Activated CD4-positive, alpha-beta T cell treated with anti-CD3 and anti-CD28 coated beads, Interleukin-2, amount 10 ng/mL, durations not matched to agents 7 days and 5 days (primary cell): ENCODE measurements at places on chromosomes 6 and 20.

- no peak overlapping the region for H3K4me3 ChIP-seq
- H3K27ac ChIP-seq, result no peak overlapping the region
- H3K27me3 ChIP-seq, result no peaks in the 10 kb centered on the region
- DNase-seq, result no peak
These were observed 305.0 kb upstream of the KCNQ5 start for GRCh38 chr6:72316675-72317380.

DNA sequence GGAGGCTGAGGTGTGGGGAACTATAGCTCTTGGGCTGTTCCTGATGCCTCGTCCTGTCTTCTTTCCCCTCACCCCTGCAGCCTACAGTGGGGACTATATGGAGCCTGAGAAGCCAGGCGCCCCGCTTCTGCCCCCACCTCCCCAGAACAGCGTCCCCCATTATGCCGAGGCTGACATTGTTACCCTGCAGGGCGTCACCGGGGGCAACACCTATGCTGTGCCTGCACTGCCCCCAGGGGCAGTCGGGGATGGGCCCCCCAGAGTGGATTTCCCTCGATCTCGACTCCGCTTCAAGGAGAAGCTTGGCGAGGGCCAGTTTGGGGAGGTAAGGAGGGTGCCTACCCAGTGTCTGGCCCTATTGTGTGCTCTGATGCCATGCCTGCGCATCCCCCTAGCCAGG lies 11.5 kb upstream of the GTF2H4 start:
- H3K27ac ChIP-seq, result no peak overlapping the region
- no peak overlapping the region for H3K4me3 ChIP-seq
- no peaks in the 10 kb centered on the region for H3K36me3 ChIP-seq
- H3K4me1 ChIP-seq, result no peaks in the 10 kb centered on the region

DNA sequence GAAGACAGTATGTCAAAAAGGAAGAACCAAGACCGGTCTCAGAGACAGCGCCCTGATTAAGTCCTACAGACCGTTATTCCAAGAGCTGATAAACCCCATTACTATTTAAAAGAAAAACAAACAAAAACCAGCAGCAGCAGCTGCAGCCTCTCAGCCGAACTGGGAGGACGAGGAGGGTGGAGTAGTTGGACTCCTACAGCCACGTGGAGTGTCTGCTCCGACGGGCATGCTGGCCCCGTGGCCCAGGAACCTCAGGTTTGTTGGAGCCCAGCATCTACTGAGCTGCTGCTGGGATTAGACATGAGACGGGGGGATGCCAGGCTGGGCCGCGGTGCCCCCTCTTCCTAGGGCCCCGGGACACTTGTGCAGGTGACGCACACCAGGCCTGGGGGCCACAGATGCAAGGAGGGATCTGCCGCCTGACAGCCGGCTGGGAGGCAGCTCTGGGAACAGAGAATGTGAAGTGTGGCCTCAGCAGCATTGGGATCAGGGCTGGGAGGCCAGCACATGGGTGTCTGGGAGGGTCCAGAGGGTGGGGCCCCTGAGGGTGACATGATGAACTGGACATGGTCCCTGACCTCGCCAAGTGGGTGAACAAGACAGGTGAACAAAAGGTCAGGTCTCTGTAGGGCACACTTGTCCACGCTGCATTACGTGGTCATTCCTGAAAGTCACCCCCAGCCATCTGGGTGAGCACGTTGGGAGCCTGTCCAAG lies 2.9 kb upstream of the ZBTB46 start:
- DNase-seq, result no peak
- H3K27me3 ChIP-seq, result peaks cover 36% of the 10 kb centered on the region
- H3K27ac ChIP-seq, result no peak overlapping the region

DNA sequence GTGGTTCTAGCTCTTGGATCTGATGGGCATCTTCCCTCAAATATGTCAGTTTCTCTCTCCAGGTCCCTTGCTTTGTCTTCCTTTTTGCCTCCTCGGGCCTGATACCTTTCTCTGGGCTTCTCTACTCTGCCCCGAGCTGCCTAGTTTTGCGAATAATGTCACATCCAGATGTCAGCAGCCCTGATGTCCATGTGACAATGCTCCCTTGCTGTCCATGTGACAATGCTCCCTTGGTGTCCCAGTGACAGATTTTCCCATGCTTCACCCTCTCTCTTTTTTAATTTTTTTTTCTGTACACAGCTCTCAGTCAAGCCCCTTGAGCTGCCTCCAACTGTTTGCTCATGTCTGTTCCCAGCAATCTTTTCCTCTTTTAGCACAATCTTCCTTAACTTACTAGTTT lies 6.4 kb downstream of the TRAF3IP2 start:
- H3K36me3 ChIP-seq, result peaks cover 13% of the 10 kb centered on the region
- H3K4me3 ChIP-seq, result no peak overlapping the region
- no peak overlapping the region for H3K27ac ChIP-seq
- H3K27me3 ChIP-seq, result no peaks in the 10 kb centered on the region
- peaks cover 29% of the 10 kb centered on the region for H3K4me1 ChIP-seq
- DNase-seq, result no peak

GRCh38 chr20:63351811-63352591 lies 9.1 kb downstream of the CHRNA4 start:
- no peaks in the 10 kb centered on the region for H3K4me1 ChIP-seq
- H3K36me3 ChIP-seq, result peaks cover 3% of the 10 kb centered on the region
- no peak overlapping the region for H3K4me3 ChIP-seq
- DNase-seq, result no peak

DNA sequence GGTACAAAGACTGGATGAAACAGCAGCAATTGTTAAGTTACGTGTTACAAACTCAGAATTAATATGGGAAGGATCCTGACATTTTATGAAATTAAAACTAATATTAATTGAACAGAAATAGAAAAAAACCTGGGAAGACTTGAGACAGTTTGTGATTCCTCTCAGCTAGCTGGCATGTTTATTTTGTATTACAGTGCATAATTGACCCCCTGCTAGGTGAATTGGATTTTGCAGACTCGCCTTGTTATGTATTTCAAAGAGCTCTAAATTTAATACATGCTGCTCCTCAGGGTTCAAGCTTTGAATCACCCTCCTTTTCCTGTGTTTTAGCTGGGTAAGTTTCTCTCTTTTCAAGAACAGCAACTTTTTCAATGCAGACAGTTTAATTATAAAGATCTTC lies 339.4 kb downstream of the PLCB1 start:
- no peaks in the 10 kb centered on the region for H3K36me3 ChIP-seq
- H3K4me3 ChIP-seq, result no peak overlapping the region
- no peaks in the 10 kb centered on the region for H3K4me1 ChIP-seq
- H3K27ac ChIP-seq, result no peak overlapping the region
- H3K27me3 ChIP-seq, result no peaks in the 10 kb centered on the region
- no peak for DNase-seq

DNA sequence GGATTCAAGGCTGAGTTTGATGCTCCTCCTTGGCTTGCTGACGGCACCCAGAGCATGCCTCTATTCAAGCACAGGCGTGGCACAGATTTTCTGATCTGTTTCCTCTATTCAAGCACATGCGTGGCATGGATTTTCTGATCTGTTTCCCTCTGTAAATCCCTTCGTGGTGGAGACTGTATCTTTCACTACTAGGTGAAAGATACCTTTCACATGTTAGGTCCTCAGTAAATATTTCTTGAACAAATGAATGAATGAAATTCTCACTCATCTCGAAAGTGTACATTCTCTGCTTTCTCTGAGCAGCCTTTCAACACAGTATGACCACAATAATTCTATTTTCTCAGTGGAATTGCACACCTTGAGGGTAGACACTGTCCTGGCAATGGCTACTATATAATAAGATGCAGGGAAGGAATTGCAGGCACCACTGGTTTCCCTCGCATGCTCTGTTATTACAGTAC lies 72.6 kb upstream of the F13A1 start:
- H3K4me3 ChIP-seq, result no peak overlapping the region
- DNase-seq, result no peak
- H3K27me3 ChIP-seq, result peaks cover 12% of the 10 kb centered on the region

GRCh38 chr6:43776799-43777776 lies 7.1 kb downstream of the VEGFA start:
- peaks cover 41% of the 10 kb centered on the region for H3K4me1 ChIP-seq
- H3K36me3 ChIP-seq, result peaks cover 2% of the 10 kb centered on the region
- no peak for DNase-seq
- no peaks in the 10 kb centered on the region for H3K27me3 ChIP-seq
- H3K4me3 ChIP-seq, result no peak overlapping the region

- no peaks in the 10 kb centered on the region for H3K4me1 ChIP-seq
- no peak for DNase-seq
- no peak overlapping the region for H3K4me3 ChIP-seq
- H3K27ac ChIP-seq, result no peak overlapping the region
These were observed 252.6 kb upstream of the CITED2 start for GRCh38 chr6:139627091-139627490.

DNA sequence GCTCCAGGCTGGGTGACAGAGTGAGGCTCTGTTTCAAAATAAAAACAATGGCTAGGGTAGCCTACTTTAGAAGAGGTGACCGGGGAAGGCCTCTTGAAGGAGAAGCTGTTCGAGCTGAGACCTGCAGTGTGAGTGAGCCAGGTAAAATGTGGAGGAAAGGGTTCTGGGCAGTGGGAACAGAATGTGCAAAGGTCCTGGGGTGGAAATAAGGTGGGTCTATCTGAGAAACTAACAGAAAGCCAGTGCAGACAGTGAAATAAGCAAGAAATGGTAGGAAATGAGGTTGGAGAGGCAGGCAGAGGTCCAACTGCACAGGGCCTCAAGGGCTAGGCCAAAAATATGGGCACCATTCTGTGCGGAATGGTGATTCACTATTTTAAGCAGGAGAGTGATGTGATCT lies 53.4 kb downstream of the BPIFB1 start:
- no peaks in the 10 kb centered on the region for H3K4me1 ChIP-seq
- no peaks in the 10 kb centered on the region for H3K36me3 ChIP-seq
- no peak overlapping the region for H3K4me3 ChIP-seq
- no peak overlapping the region for H3K27ac ChIP-seq
- H3K27me3 ChIP-seq, result peaks cover 2% of the 10 kb centered on the region

GRCh38 chr6:63806573-63806913 lies 170.9 kb downstream of the PHF3 start:
- H3K4me1 ChIP-seq, result peaks cover 6% of the 10 kb centered on the region
- H3K36me3 ChIP-seq, result no peaks in the 10 kb centered on the region
- no peak overlapping the region for H3K4me3 ChIP-seq
- peaks cover 3% of the 10 kb centered on the region for H3K27me3 ChIP-seq
- no peak overlapping the region for H3K27ac ChIP-seq
